ENCODE measurements at places on chromosomes 1 and 21.

GRCh38 chr1:8607906-8608305 lies 209.5 kb downstream of the RERE start:
- DNase-seq: no peak

GRCh38 chr1:28323720-28324119 lies 5.1 kb upstream of the MED18 start:
- DNase-seq: peak; percentile 16

DNA sequence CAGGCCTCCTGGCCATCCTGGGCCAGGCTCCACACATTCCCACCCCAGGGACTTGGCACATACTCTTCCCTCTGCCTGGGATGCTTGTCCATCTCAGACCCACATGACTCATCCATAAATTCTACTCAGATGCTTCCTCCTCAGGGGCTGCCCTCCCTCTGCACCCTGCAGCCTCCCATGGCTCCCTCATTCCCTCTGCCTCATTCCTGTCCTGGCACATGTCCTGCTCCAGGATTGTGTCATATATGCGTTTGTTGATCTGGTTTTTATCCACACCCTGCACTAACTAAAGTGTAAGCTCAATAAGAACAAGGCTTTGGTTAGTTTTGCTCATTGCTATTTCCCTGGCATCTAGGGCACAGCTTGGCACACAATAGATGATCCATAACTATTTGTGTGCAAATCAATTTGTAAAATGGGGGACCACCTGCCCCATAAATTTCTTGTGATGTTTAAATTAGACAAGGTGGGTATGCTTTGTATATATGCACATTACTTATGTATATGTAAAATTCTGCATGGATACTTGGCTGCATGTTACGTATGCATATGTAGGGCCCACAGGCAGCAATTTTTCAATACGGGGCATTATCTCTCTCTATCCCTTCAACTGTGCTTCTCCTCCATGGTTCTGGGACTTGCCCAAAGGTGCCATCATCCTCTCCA lies 191.4 kb downstream of the PTPRU start:
- no peak for DNase-seq

- no peak for DNase-seq
Observed at GRCh38 chr21:25577424-25578055, 29.7 kb downstream of the MRPL39 start.

DNA sequence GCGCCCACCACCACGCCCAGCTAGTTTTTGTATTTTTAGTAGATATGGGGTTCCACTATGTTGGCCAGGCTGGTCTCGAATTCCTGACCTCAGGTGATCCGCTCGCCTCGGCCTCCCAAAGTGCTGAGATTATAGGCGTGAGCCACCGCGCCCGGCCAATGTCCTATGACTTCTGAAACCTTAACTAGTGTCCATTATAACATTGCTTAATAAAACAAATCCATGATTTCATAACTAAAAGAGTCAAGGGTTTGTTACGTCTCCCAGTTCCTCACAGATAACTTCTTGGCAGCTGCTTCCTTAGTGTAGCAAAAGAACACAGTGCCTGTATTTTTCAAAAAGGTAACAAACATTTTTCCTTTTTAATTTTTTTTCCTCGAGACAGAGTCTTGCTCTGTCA lies 53.6 kb downstream of the FBXO42 start:
- DNase-seq: no peak

DNA sequence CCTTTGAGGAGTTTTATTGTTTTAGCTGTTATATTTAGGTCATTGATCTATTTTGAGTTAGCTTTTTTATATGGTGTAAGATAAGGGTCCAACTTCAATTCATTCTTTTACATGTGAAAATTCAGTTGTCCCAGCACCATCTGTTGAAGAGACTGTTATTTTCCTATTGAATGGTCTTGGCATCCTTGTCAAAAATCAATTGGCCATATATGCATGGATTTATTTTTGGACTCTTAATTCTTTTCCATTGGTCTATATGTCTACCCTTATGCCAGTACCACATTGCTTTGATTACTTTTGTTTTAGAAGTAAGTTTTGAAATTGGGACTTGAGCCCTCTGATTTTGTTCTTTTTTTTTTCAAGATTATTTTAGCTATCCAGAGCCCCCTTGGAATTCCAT lies 35.8 kb upstream of the HUNK start:
- DNase-seq: no peak

GRCh38 chr1:245503548-245503947 lies 348.8 kb downstream of the KIF26B start:
- DNase-seq: no peak

DNA sequence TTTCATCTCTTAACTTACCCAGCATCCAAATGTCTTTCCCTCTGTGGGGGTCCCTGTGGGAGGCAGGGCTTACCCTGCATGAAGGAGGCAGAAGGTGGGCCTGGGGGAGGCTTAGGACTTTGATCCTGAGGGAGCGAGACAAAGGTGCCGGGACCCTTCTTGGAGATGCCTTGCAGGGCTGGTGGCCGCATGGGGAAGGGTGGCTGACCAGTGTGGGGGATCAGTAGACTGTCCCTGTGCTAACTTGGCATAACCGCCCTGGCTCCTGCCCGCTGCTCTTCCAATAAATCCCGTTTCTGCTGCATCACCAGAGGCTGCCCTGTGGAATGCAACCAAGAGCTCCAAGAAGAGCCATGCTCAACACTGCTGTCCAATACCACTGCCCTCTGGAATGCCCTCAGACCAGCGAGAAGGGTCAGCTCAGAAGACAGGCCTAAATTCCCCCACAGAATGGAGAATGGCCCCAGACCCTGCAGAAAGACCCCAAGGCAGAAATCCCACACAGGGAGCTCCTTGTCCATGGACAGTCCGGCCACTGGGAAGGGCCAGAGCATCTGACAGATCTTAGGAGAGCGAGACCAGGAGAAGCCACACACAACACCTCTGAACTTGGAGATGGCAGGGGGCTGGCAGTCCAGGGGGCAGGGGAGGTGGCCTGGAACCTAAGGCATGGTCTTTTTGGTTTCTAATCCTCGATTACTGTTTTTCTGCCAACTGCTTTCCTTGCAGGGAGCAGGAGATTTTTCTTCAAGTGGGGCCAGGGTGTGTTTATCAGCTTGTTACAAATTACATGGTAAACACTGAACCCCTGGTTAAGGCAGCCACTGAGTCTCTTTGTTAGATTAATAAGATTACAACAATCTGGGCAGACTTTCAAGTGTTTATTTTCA lies 46.7 kb upstream of the DMRTB1 start:
- no peak for DNase-seq

GRCh38 chr1:162485236-162485635 lies 12.4 kb upstream of the UHMK1 start:
- no peak for DNase-seq

- no peak for DNase-seq
Observed at GRCh38 chr1:26570287-26570686, 40.7 kb downstream of the RPS6KA1 start.

- no peak for DNase-seq
Observed at GRCh38 chr1:246801241-246802020, 77.2 kb downstream of the SCCPDH start.

DNA sequence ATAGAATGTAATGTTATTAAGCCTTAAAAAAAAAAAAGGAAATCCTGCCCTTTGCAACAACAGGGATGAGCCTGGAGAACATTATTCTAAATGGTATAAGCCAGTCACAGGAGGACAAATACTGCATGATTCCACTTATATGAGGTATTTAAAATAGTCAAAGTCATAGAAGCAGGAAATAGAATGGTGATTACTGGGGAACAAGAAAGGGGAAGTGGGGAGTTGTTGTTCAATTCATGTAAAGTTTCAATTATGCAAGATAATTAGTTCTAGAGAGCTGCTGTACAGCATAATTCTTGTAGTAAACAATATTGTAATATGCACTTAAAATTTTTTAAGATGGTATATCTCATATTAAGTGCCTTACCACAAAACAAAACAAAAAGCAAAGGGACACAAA lies 13.2 kb downstream of the FCER1A start:
- DNase-seq: no peak

- DNase-seq: no peak
Observed at GRCh38 chr1:186623551-186623950, 56.7 kb downstream of the PTGS2 start.

- DNase-seq: no peak
Observed at GRCh38 chr21:35843911-35844667, 216.2 kb downstream of the SETD4 start.

DNA sequence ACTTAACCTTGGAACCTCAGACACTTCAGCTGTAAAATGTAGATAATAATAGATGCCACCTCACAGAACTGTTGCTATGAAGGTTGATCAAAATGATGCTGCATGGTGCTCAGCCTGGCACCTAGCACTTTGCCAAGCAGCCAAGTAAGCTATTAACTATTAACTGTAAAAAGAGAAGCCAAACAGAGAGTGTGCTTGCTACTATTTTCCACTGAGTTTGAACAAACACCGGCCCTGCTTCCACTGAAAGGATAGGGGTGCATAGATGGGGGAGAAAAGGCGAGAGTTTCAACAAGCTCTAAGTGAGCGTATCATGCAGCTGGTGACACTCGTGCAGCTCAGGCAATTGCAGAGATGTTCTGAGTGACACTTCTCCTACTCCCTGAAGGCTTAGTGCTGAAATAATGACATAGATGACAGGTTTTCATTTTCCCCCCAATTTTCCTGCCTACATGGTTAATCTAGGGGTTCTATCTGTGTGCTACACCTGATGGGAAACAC lies 78.2 kb downstream of the GPR88 start:
- no peak for DNase-seq

DNA sequence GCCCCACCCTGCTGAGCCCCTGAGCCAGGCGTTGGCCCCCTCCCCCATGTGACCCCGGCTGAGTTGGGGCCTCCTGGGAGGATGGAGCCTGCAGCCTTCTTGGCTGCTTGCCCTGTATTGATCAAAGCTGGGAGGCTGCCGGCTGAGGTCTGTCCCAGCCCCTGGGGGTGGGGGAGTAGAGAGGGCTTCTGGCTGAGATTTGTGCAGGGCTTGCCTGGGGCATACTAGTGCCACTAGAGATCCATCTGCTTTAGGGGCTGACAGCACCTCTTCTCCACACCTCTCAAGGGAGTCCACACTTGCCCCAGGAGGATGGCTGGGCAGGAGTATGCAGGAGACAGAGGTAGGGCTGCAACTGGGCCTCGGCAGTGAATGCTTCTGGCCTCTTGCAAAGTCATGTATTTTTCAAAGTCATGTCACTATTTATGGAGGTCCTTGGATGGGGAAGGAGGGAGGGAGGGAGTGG lies 53.6 kb upstream of the SSBP3 start:
- DNase-seq: peak; percentile 68

GRCh38 chr1:173084292-173084691 lies 33.6 kb upstream of the TNFSF18 start:
- no peak for DNase-seq

DNA sequence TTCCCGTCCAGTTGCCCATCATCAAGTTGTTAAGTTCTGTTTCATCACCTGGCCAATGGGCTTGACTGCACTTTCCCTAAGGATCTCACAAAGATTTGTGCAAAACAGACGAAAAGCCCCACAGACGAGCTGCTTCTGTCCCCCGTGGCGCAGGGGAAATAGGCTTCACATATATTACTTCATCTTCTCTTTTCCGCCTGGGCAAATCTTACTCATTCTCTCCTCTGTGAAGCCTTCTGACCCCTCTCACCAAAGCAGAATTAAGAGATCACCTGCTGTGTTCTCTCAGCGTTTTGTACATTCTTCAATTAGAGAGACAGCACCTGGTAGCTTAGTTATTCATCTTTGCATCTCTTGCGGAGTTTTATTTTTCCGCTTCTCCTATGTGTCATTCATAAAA lies 129.8 kb downstream of the IGSF21 start:
- DNase-seq: no peak

DNA sequence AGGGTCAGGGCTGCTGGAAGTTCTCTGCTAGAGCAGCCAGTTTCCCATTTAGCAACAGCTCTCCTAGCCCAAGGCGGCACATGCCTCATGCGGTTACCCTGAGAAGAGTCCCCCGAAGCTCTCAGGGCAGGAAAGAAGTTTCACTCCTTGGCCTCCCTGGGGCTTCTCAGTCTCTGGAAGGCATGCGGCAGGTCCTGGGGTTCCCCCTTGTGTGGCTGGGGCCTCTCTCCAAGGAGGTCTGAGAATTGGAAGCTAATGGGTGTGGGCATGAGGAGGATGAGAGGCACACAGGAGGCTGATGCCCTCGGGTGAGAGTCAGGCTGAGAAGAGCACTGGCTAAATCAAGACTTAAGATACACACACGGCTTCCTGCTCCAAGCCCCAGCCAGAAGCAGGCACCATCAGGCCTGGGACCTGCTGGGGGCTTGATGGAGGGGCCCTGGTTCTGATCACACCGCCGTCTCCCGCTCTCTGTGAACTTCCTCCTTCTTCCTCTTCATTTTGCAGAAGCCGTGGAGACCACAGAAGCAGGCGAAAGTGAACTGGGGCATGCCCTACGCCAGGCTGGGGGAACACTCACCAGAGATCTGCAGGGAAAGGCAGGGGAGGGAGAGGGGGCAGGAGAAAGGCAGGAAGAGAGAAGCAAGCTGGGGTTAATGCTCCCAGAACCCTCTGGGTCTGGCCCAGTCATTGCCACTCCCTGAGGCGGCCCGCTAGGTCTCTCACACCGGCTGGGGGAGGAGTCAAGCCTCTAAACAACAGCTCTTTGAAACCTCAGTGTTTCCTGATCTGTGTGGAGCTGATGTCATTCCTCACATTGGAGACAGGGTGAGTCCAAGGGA lies 15.1 kb downstream of the BLACAT1 start:
- DNase-seq: peak; percentile 83

DNA sequence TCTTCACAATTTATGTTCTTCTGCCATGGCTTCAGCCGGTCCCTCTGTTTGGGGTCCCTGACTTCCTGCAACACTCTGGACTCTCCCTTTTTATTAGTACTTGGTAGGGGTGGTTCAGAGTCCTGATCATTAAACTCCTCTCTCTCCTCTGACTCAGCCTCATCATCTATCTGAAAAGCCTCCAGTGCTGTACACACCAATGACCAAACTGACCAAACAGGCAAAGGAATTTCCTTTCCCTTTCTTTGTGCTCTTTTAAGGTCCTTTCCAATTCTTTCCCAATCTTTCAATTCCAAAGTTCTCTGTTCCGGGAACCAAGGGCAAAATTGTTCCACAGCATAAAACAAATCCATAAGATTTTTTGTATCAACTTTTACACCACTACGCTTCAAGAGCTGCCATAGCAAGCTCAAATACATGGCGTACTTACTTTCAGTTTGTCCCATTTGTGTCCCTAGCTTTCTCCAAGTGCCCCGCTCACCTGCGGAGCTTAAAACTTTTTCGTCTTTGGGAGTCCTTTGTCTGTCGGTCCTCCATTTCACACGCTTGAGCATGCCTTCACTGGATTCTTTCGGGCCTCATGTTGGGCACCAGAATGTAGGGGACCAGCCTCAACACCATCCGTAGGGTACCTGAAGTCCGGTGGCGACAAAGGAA lies 9.6 kb downstream of the DAP3 start:
- DNase-seq: no peak

- no peak for DNase-seq
Observed at GRCh38 chr21:34186109-34186719, 112.8 kb downstream of the MRPS6 start.

- DNase-seq: no peak
Observed at GRCh38 chr21:7917729-7918128, 2603.7 kb upstream of the TPTE start.

DNA sequence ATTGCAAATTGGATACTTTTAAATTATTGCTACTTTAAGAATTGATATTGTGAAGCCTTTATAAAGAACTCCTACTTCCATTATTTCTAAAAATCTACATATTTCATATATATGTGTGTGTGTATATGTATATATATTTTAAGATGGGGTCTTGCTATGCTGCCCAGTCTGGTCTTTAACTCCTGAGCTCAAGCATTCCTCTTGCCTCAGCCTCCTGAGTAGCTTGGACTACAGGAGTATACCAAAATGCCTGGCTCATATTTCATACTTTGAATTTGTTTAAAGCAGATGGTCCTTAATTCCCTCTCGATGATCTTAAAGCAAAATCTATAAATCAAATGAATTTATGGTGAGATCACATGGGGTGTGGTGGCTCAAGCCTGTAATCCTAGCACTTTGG lies 25.1 kb upstream of the CPLANE2 start:
- DNase-seq: no peak
